LHCN-M2 (cell line): ENCODE measurements at places on chromosomes 11 and 22.

DNA sequence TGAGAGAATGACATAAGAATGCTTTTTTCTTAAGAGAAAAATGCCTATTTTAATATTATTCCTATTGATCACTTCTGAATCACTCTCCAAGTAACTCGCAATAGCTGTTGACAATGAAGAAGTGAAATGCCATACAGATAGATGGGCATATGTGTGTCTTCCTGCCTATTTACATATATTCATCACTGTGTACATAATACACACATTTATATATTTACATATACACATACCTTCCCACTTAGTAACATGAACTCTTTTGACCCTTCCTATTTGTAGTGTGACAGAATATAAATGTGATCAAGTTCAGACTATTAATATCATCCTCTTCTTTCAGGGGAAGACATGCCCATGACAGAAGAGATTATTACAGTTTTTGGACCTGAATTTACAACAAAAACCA, 756.7 kb downstream of the DLG2 start:
- no peak for DNase-seq

DNA sequence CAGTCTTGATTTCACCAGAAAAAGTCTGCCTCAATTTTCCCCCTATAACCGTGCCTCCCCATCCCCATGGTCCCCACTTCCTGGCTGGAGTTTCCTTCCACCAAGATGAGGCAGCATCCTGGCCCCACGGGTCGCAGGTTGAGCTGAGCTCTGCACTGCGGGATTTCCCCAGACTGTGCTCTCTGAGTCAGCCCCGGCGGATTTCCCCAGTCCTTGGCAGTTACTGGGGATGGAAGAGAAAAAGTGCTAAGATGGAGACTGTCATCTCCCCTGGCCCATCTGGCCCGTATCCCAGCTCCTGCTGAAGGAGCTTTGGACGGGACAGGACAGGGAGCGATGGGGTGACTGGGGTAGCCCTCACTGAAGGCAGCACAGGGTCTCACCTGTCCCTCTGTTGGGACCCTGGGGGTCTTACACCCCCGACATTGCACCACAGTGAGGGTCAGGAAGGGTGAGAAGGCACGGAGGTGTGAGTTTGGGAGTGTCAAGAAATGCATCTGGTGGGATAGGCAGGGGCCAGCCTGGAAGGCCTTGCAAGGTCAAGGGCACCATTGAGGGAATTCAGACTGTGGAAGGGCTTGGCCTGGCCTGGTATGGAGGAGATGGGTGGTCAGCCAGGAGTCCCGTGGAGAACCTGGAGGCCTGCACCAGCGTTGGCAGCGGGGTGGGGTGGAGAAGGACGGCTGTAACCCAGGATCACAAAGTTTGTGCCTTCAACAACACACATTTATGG, 36.5 kb downstream of the NADSYN1 start:
- DNase-seq = no peak

DNA sequence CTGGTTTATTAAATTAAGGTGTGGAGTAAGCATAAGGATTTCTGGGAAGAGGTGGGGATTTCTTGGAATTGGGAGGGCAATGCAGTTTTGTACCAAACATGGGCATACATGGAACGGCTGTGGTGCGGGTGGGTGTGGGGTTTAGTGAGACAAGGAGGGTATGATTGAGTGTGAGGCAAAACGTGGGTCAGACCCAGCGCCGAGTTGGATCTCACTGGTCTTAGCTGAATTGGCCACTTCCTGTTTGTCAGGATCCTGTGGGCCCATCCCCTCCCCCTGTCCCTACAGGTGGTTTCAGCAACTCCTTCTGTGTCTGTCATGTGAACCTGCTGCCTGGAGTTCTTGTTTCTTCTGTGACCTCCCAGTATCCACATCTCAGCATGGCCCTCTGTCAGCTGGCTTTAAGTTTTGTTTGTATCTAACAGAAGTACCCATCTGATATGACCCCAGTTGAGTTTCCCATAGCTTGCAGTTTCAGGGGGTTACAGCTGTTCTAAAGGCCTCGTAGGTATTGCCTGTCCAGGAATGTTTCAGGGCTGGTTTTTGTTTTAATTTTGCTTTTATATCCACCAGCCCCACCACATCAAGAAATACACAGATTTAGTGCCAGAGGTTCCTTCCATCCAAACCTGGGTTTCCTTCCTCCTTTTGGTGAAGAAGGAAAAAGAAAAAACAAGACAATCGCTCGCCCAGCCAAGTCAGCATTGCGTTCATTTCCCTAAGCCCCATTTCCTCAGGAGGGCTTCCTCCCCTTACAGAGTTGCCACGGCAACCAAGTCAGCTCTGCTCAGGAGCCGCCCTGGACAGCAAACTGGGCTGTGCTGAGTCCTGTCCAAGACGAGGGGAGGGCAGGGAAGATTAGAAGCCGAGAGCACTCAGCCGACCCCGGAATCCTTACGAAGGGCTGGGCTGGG, 6.0 kb downstream of the APOL1 start:
- DNase-seq = no peak

DNA sequence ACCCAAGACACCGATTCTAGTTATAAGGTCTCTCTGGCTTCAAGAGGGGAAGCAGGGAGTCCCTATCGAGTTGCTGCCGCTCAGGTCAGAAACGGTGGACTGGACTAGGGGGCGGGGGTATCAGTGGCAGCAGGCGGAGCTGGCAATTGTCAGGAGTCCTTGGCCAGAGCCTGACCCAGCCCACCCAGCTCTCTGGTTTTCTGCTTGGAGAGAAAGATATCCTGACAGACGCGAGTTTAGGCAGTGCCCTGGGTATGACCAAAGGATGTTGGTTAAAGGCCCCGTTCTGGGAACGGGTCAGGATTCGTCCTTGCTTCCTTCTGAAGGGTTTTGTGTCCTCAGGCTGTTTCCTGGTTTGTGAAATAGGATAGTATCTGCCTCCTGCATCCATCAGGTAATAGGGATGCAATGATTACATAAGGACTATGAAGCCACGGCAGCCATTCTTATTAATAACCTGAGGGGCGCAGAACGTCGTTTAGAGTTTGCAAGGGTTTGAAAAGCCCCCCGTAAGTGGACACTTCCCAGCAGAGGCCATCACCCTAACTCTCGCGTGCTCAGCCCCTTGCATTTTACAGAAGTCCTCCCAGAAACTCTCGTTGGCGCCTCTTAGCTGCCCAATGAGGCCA, 700 bp upstream of the DEPDC5 start:
- DNase-seq = peak; percentile 20

DNA sequence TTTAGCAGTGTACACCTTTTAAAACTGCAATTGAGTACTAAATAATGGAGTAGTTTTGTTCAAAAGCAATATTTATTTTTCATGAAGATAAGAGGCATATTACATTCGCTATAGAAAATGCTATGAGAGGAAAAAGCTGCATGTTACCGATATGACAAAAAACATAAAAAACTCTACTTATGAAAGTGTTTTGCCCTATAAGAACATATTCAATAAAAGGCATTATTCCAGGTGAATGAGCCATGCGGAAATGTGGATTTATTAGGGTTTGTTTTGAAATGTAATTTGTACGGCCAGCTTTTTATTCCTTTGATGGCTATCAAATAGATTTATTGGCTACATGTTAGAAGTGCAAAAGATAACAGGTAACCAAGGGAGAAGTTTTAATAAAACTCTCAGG, 129.3 kb upstream of the DDI1 start:
- no peak for DNase-seq

- DNase-seq = peak; percentile 31
These were observed 26.9 kb upstream of the CAT start for GRCh38 chr11:34411791-34412190.

DNA sequence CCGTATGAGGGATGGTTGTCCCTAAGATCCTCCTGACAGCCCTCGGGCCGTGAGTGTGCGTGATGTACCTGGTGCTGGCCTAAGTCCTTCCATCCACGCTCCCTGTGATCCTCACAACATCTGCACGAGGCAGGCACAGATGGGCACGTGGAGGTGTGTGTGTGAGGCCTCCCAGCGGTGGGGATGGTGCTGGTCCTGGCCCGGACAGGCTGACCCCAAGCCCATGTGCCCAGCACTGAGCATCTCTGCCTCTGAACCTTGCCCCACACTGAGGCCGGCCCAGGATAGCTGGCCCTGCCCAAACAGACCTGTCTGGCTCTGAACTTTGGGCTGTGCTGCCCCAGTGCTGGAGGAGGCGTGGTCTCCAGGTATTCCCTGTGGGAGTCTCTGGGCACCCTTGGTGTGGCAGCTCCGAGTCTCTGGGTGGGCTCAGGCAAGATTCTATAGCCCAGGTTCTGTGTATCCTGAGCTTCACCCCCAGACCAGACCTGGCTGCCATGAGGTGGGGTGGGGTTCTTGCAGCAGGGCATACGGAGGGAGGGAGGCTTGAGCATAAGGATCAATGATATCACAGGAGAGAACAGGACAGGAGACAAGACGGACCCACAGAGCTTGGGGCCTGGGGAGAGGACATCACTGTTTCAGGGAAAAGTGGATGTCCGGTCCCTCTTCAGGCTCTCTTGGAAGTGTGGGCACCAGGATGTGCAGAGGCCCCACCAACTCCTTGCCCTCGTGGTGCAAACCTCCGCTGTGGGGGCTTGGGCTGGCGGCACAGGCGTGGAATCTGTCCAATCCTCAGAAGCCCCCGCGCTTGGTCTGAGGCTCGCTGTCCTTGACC, 881.8 kb downstream of the BRD1 start:
- no peak for DNase-seq

DNA sequence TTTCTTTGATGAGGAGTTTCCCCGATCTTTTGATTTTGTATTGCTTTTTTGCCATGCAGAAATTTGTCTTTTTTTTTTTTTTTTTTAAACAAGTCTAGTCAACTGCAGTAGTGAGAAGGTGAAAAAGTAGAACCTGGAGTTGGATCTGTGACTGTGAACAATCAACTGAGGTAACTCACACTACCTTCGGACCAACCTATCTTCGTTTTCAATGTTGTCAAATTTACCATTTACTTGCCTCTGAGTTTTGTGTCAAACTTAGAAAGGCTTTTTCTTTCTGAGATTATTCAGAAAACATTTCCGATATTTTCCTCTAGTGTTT, 20.5 kb downstream of the KLHL22 start:
- DNase-seq = no peak
